ENCODE measurements at places on chromosomes 3 and 15.

DNA sequence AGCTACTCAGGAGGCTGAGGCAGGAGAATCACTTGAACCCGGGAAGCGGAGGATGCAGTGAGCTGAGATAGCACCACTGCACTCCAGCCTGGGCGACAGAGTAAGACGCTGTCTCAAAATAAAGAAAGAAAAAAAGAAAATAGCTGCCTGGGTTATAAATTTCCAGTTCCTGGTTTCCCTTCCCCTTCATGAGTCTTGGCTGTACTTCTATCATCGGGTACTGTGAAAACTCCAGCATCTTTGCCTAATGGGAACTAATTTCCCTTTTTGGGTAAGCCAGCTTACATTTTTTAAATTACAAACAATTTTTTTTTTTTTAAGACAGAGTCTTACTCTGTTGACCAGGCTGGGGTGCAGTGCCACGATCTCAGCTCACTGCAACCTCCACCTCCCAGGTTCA lies 15.0 kb downstream of the DENND4A start:
- no peak for DNase-seq

- no peak for DNase-seq
Measured at GRCh38 chr3:145079436-145079835, 1081.5 kb downstream of the PLOD2 start.

DNA sequence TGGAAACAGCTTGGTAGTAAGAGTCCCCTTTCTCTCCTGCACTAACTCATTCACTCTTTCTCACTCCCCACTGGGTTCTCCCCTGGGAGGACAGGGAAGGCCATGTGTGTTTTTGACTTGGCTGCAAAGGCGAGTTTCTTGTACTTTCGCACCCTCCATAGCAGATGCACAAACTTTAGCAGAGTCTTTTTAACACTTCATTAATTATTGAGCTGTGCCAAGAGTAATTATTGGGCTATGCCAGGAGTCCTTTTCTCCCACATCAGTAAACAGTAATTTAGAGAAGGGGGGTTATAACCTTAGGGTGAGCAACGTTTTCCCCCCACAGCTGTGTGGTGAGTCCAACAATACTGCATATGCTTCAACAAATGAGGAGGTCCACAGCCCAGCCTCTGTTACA lies 224.4 kb upstream of the ATP11B start:
- DNase-seq, result no peak

- no peak for DNase-seq
Measured at GRCh38 chr3:111829023-111829422, 30.0 kb upstream of the PHLDB2 start.

DNA sequence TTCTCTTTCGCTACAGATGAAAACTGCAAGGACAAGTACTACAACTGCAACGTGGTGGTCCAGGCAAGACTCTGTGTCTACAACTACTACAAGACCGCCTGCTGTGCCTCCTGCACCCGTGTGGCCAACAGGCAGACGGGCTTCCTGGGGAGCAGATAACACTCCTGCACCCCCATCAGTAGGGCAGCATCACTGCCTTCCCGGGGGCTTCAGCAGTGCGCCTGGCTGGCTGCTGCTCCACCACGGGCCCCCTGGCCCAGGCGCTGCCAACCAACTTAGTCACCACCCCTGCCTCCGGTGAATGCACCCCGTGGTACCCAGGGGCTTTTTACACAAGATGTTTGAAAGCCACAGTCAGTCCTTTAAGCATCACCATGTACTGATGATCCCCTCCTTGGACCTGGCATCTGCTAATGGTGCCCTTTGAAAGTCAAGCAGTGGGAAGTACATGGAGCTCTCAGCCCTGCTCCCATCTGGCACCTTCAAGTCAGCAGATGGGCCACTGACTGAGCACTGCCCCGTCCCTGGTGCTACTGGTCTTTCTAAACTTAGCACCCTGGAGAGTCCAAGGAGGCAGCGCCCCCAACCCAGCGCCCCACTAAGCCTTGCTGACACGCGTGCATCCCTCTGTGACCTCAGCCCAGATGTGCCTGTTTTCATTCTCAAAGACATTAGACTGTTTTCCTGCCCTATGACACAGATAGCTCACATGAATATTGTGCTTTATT lies 33.0 kb upstream of the NR2E3 start:
- DNase-seq, result no peak

DNA sequence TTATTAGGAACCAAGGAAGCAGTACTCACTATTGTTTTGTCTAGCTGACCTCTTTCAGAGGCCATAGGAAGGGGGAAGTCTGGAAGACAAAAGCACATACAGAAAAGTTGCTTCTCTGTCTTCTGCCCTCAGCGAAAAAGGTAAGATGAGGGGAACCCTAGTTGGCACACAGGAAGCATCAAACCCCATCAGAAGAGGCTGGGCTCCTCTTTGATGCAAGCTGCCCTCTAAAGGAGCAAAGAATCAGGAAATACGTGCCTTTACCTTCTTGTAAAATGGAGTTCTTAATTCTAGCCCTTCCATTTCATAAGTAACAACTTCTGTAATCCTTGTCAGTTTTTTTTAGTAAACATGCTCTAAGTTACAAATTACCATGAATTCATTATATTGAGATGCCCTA lies 12.5 kb downstream of the SPINK8 start:
- DNase-seq, result no peak

DNA sequence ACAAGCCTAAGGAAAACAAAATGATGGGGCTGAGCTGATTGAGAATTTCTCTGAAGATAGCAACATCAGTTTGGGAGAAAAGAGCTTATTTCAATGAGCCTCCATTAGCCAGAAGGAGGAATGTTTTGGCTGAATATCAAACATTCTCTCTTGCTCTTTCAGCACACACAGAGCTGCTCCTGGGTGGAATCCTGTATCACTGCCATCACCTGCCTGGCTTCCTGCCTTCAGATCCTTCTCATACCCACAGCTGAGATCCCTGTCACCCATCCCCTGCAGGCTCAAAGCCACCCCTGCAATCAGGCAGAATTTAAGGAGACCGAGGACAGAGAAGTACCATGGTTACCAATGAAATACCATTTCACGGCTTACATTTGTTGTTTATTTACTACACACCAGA lies 27.2 kb upstream of the SYN2 start:
- no peak for DNase-seq

- DNase-seq, result no peak
Measured at GRCh38 chr15:70265466-70265978, 167.8 kb upstream of the TLE3 start.

GRCh38 chr15:42363487-42363886 lies 4.2 kb downstream of the CAPN3 start:
- no peak for DNase-seq

DNA sequence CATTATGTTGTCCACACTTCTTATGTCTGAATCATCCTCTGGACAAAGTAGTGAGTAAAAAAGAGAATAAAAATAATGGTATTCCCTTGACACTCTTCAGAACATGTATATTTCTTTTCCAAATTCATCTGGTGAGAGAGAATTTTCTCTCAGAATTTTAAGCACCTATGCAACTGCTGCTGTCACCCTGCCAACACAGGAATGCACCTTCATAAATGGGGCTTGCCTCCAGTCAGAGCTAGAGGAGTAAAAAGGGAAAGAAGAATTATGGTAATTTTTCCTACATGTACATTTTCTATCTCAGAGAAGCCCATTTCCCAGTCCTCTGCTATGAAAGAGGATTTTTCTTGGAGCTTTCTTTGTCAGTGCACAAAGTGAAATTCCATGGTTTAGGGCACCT lies 92.2 kb upstream of the ALCAM start:
- DNase-seq, result no peak

DNA sequence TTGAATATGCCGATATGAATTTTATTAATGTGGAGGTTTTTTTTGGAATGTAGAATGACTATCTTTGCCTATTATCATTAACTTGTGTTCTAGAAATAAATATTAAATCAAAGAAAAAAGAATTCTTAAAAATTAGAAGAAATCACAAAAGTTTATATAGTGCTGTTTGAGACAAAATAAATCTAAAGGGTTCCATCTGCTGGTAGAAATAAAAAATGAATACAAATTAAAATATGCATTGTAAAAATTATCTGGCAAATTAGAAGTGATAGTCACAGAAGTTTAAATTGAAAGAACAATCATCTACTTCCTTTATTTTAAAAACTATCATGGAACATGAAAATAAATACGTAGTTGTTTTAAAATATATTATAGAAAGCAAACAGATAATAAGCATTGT lies 22.7 kb upstream of the ZBTB20 start:
- DNase-seq, result no peak

GRCh38 chr3:46624975-46625490 lies 12.7 kb downstream of the FAM240A start:
- DNase-seq, result no peak

DNA sequence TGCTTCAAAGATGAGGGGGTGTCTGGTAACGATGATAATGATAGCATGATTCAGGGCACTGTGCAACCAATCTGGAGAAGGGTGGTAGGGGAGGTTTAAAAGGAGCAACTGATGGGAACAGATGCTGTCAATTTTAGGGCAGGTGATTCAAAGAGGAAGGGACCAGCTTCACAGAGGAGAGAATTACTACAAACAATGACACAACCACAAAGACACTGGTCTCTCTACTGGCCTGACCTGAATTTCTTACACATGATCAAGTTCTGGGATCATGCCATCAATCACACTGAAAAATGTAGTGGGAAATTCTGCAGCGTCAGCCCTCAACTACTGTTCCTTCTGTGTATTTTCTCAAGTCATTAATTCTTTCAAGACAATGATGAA lies 2.6 kb upstream of the CDV3 start:
- no peak for DNase-seq

GRCh38 chr15:52113708-52114107 lies 1.1 kb upstream of the BCL2L10 start:
- no peak for DNase-seq
